IPS-NIHi11 (cell line): ENCODE measurements at places on chromosomes 4 and X.

- DNase-seq = peak; percentile 84
Observed at GRCh38 chr4:153127760-153128494, 76.3 kb upstream of the TRIM2 start.

DNA sequence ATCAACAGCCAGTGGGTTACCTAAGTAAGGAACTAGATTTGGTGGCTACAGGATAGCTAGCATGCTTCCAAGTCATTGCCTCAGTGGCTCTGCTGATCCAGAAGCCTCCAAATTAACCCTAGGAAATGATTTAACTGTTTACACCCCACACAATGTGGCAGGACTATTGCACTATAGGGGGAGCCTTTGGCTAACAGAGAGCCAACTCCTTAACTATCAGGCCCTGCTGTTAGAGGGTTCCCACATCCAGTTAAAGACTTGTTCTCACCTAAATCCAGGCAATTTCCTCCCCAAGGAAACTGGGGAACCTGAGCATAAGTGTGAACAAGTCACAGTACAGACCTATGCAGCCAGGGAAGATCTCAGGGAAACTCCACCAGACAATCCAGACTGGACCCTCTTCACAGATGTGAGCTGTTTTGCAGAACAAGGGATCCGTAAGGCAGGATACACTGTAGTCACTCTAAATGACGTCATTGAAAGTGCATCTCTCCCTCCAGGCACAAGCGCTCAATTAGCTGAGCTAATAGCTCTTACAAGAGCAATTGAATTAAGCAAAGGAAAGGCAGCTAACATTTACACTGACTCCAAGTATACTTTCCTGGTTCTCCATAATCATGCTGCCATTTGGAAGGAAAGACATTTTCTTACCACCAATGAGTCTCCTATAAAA, 185.3 kb upstream of the SPOCK3 start:
- DNase-seq = no peak

GRCh38 chrX:107654872-107655761, 26.8 kb downstream of the PRPS1 start:
- DNase-seq = peak; percentile 64

GRCh38 chrX:153366878-153367538, 33.1 kb downstream of the ZNF275 start:
- DNase-seq = no peak

DNA sequence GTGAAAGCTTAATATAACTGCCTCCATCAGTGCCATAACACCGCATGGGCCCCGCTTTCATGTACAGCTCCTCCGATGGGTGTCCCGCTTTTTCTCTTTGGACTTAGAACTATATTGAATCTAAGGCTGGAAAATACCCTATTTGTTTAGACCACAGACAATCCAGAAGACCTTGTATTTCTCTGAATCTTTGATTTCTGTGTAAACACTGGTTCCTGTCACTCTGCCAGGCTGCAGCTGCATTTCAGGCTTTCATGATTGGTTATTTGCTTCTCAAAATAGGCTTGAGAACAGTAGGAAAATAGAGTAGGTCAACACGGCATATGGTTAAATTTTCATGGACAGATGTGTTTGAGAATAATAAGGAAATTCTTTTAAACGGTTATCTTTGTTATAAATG, 80.0 kb downstream of the NWD2 start:
- no peak for DNase-seq
